ENCODE measurements at places on chromosomes 11 and 22. TPM values are rescaled to one million over a fixed set of nuclear protein-coding genes. Genes with fewer than 3 reads are reported as not detected.

DNA sequence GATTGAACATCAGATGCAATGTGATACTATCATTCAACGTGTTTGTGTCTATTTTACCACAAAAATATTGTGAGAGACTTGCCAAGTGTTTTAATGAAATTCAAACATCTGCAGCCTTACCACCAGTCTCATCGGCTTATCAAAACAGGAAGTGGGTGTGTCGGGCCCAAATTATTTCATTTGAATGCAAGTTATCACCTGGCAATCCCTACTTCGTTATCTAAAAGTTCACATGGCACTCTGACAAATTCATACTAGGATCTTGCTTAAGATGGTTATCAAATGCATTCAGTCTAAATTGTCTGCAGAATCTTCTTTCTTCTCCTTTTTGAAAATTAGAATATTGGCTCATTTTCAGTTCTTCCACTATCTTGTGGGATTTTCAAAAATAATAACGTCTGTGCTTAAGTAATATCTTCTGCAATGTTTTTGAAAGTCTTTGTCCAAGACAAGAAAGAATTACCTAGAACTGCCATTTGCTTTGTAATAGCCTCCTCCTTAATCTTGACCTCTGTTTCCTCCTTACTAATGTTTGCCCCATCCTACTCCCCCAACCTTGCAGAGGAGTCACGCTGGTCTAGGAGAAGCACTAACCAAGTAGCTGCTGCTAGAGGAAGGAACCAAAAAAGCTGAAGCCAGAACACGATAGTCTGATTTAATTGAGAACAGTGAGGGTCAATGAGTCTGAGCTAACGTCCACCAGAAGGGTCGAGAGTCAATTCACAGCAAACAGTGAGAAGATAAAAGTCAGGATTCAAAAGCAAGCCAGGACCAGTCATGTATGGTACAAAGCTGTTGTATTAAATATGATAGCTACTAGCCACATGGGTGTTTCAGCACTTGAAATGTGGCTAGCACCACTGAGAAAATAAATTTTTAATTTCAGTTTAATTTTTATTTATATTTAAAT lies 10.2 kb upstream of the BIRC3 start:
- DNase-seq, result no peak
- no peaks in the 10 kb centered on the region for H3K27me3 ChIP-seq
- H3K27ac ChIP-seq, result no peak overlapping the region

DNA sequence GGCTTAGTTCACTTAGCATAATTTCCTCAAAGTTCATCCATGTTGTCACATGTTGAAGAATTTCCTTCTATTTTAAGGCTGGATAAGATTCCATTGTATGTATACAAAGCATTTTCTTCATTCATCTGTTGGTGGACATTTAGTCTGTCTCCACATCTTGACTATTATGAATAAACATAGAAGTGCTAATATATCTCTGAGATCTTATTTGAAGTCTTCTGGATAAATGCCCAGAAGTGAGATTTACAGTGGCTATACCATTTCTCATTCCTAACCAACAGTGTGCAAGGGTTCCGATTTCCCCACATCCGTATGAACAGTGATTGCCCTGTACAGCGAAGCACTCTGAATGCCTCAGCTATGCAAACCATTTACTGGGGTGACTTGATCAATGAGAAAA lies 6.6 kb upstream of the ZFTA start:
- no peaks in the 10 kb centered on the region for H3K36me3 ChIP-seq
- no peak overlapping the region for H3K4me3 ChIP-seq
- no peaks in the 10 kb centered on the region for H3K27me3 ChIP-seq
- H3K4me1 ChIP-seq, result no peaks in the 10 kb centered on the region
- H3K27ac ChIP-seq, result no peak overlapping the region

- no peaks in the 10 kb centered on the region for H3K4me1 ChIP-seq
- no peak overlapping the region for H3K27ac ChIP-seq
- H3K36me3 ChIP-seq, result no peaks in the 10 kb centered on the region
- DNase-seq, result no peak
These were observed 62.9 kb upstream of the B3GAT1 start for GRCh38 chr11:134474942-134475341.

- no peak overlapping the region for H3K27ac ChIP-seq
- no peaks in the 10 kb centered on the region for H3K27me3 ChIP-seq
- DNase-seq, result no peak
- H3K36me3 ChIP-seq, result no peaks in the 10 kb centered on the region
These were observed 34.1 kb downstream of the NAALAD2 start for GRCh38 chr11:90168571-90168970.

The CCDC116 gene
- total RNA-seq, result 1.6 TPM

GRCh38 chr11:35012467-35013191 lies 96.2 kb downstream of the PDHX start:
- no peak for DNase-seq
- peaks cover 4% of the 10 kb centered on the region for H3K4me1 ChIP-seq
- no peak overlapping the region for H3K27ac ChIP-seq
- no peak overlapping the region for H3K4me3 ChIP-seq

The GLB1L2 gene
- total RNA-seq, result 21.4 TPM

The TENM4 gene
- total RNA-seq, result 16.8 TPM

- H3K27ac ChIP-seq, result no peak overlapping the region
- H3K4me3 ChIP-seq, result no peak overlapping the region
- no peak for DNase-seq
These were observed 130.4 kb downstream of the HIPK3 start for GRCh38 chr11:33387581-33387980.

The LRRC55 gene
- 0.11 TPM for total RNA-seq

The F2 gene
- not detected for total RNA-seq

The CHRNA10 gene
- total RNA-seq, result 0.54 TPM

DNA sequence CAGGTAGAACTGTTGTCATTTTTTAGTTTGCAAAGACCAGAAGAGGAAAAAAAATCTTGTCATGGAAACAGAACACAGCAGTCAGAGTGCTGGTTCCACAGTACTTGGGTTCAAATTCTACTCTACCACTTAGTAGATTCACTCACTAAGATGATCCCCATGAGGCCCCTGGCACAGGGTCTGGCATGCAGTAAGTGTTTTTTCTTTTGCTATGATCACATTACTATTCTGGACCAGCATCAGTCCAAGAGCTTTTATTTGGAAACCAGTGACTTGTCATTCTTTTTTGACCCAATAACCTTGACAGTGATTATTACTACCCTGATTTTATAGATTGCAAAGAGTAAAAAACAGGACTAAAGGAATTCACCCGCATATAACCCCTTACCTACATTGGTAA lies 4.1 kb downstream of the EEF1G start:
- peaks cover 53% of the 10 kb centered on the region for H3K36me3 ChIP-seq
- H3K27me3 ChIP-seq, result no peaks in the 10 kb centered on the region
- H3K27ac ChIP-seq, result no peak overlapping the region
- H3K4me3 ChIP-seq, result no peak overlapping the region

DNA sequence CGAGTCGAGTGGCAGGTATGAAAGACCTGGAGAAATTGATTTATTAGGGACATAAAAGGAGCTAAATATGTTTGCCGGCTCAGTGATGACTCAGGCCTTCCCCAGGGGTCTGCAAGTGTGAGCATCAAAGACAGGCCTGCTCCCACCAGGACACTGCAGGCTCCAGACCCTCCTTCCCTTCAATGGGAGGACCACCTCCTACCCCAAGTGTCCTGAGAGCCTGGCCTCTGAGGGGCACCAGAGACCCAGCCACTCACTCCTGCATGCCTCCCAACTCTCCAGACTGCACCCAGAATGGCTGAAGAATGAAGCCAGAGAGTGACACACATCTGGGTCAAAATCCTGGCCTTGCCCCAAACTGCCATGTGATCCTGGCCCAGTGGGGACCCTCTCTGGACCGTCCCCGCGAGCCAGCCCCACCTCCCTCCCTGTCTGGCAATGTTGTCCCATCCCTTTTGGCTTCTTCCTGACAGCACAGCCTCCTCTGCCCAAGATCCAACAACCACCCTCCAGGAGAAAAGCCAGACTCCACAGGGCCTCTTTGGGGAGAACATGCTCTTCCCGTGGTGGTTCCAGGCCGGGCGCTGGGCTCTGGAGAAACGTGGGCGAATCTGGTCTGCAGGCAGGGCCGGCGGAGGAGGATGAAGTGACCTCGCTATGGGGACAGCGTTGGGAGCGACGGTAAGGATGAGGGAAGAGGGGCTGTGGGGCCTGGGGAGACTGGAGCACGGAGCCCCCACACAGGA lies 36.2 kb downstream of the CYTH4 start:
- no peak overlapping the region for H3K4me3 ChIP-seq
- no peak overlapping the region for H3K27ac ChIP-seq
- H3K4me1 ChIP-seq, result no peaks in the 10 kb centered on the region
- DNase-seq, result no peak
- no peaks in the 10 kb centered on the region for H3K36me3 ChIP-seq

- H3K27me3 ChIP-seq, result no peaks in the 10 kb centered on the region
- no peak overlapping the region for H3K27ac ChIP-seq
- no peaks in the 10 kb centered on the region for H3K4me1 ChIP-seq
- DNase-seq, result no peak
- no peaks in the 10 kb centered on the region for H3K36me3 ChIP-seq
- H3K4me3 ChIP-seq, result no peak overlapping the region
These were observed 105.1 kb downstream of the TENM4 start for GRCh38 chr11:79335681-79336080.

GRCh38 chr11:115550291-115551059 lies 46.3 kb upstream of the CADM1 start:
- peak; percentile 92 for DNase-seq
- H3K36me3 ChIP-seq, result no peaks in the 10 kb centered on the region
- H3K4me1 ChIP-seq, result peaks cover 23% of the 10 kb centered on the region

The PGA5 gene
- total RNA-seq, result 2.6 TPM

The SIDT2 gene
- total RNA-seq, result 31.8 TPM

GRCh38 chr11:131817687-131818188 lies 447.3 kb downstream of the NTM start:
- peak; percentile 59 for DNase-seq
- no peaks in the 10 kb centered on the region for H3K27me3 ChIP-seq
- H3K4me1 ChIP-seq, result no peaks in the 10 kb centered on the region
- no peaks in the 10 kb centered on the region for H3K36me3 ChIP-seq

DNA sequence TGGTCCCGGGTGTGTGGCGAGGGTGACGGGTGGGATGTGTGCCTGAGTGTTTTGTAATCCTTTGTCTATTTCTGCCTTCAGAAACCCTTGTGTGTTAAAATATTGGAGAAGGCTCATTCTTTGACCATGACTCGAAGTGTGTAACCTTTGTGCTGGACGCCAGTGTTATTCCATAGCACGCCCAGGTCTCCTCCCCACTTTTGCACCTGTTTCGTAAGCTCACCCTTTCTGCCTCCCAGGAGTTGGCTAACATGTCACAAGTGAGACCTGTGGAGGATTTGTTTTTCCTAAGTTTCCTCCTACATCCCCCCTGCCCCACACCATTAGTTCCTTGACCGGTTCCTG lies 382 bp downstream of the C11orf54 start:
- peak overlapping the region; percentile 82 for H3K27ac ChIP-seq
- H3K4me3 ChIP-seq, result peak overlapping the region; percentile 71
- peaks cover 17% of the 10 kb centered on the region for H3K36me3 ChIP-seq

GRCh38 chr11:32829157-32829679 lies 509 bp upstream of the PRRG4 start:
- H3K27ac ChIP-seq, result peak overlapping the region; percentile 78
- no peaks in the 10 kb centered on the region for H3K36me3 ChIP-seq
- H3K27me3 ChIP-seq, result no peaks in the 10 kb centered on the region
- H3K4me3 ChIP-seq, result peak overlapping the region; percentile 83

- peak overlapping the region; percentile 55 for H3K27ac ChIP-seq
- DNase-seq, result peak; percentile 78
- peaks cover 53% of the 10 kb centered on the region for H3K4me1 ChIP-seq
- H3K4me3 ChIP-seq, result no peak overlapping the region
- no peaks in the 10 kb centered on the region for H3K27me3 ChIP-seq
These were observed 87.0 kb downstream of the SCN3B start for GRCh38 chr11:123567466-123567865.

GRCh38 chr11:118896921-118897591 lies 13.4 kb downstream of the CXCR5 start:
- peaks cover 37% of the 10 kb centered on the region for H3K36me3 ChIP-seq
- no peak for DNase-seq

- H3K27ac ChIP-seq, result no peak overlapping the region
- no peak for DNase-seq
- no peak overlapping the region for H3K4me3 ChIP-seq
- H3K27me3 ChIP-seq, result no peaks in the 10 kb centered on the region
These were observed 85.6 kb upstream of the EED start for GRCh38 chr11:86158704-86159580.

GRCh38 chr11:130315354-130315970 lies 745 bp upstream of the ZBTB44 start:
- peaks cover 36% of the 10 kb centered on the region for H3K4me1 ChIP-seq
- DNase-seq, result peak; percentile 71
- H3K27me3 ChIP-seq, result no peaks in the 10 kb centered on the region
- H3K27ac ChIP-seq, result peak overlapping the region; percentile 95
- no peaks in the 10 kb centered on the region for H3K36me3 ChIP-seq
- peak overlapping the region; percentile 82 for H3K4me3 ChIP-seq

The CRACR2B gene
- 17.2 TPM for total RNA-seq

The PATE2 gene
- not detected for total RNA-seq

- DNase-seq, result no peak
- no peak overlapping the region for H3K27ac ChIP-seq
- no peaks in the 10 kb centered on the region for H3K27me3 ChIP-seq
- H3K4me3 ChIP-seq, result no peak overlapping the region
- H3K4me1 ChIP-seq, result peaks cover 8% of the 10 kb centered on the region
These were observed 114.4 kb downstream of the SLC1A2 start for GRCh38 chr11:35304900-35305460.

- no peak overlapping the region for H3K4me3 ChIP-seq
- DNase-seq, result no peak
- H3K27me3 ChIP-seq, result no peaks in the 10 kb centered on the region
- H3K27ac ChIP-seq, result no peak overlapping the region
- H3K36me3 ChIP-seq, result no peaks in the 10 kb centered on the region
These were observed 385.6 kb downstream of the ETS1 start for GRCh38 chr11:128201801-128202200.

The APOA5 gene
- not detected for total RNA-seq

GRCh38 chr22:27480487-27480886 lies 321.1 kb downstream of the MN1 start:
- H3K4me1 ChIP-seq, result no peaks in the 10 kb centered on the region
- H3K27me3 ChIP-seq, result no peaks in the 10 kb centered on the region
- H3K27ac ChIP-seq, result no peak overlapping the region
- no peak overlapping the region for H3K4me3 ChIP-seq
- no peaks in the 10 kb centered on the region for H3K36me3 ChIP-seq

The MS4A4A gene
- total RNA-seq, result 7.7 TPM

DNA sequence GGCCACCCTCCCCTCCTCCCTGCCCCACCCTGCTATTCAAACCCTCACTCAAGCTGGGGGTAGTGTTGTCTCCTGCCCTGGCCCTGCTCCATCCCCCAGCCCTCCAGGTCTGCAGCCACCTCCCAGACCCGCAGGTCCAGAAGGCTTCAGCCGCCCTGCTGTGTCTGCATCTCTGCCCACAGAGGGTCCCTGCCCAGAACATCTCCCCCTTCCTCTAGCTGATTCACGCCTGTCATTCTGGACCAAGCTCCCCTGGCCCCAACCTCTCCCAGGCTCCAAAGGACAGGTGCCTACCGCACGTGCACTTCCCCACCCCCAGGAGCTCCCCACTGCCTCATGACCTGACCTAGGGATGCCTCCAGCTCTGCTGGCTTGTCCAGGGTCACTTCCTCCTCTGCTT lies 16.0 kb upstream of the SHISAL1 start:
- no peaks in the 10 kb centered on the region for H3K36me3 ChIP-seq
- H3K4me3 ChIP-seq, result no peak overlapping the region
- peaks cover 14% of the 10 kb centered on the region for H3K4me1 ChIP-seq
- DNase-seq, result no peak
- peaks cover 14% of the 10 kb centered on the region for H3K27me3 ChIP-seq

Data from thyroid gland (tissue), 4 donors.